Kidney epithelial cell (primary cell): ENCODE measurements at places on chromosomes 12 and 14. TPM values are rescaled to one million over a fixed set of nuclear protein-coding genes. Genes with fewer than 3 reads are reported as not detected.

GRCh38 chr14:54773171-54774006 lies 129.2 kb downstream of the GCH1 start:
- peak; percentile 98 for DNase-seq

GRCh38 chr12:1050059-1050707 lies 59.2 kb downstream of the ERC1 start:
- DNase-seq: no peak

DNA sequence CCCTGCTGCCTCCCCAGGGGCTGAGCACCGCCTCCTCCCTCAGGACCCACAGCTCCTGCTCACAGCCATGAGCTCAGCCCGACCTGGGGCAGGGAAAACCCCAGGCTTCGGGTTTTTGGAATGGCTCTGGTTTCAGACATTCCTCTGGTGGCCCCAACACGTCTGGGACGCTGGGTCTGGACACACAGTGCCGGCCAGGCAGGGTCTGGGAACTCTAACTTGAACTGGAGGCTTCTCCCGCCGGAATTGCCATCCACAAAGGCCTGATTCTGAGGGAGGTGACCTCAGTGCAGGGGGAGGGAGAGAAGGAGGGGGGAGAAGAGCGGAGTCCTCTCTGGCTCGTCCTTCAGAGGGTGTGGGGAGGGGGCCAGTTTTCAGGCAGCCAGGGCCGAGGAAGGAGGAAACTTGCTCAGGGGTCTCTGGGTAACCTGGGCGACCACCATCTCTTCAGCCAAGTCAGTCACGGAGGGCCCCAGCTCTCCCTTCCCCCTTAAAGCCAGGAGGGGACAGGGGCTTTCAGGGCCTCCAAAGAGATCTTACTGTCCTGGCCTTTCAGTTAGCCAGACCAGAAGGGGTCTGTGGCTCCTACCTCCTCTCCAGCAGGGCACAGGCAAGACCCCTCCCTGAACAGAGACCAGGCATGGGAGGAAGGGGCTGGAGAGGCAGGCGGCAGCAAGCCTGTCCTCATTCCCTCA lies 19.4 kb downstream of the NCKAP5L start:
- no peak for DNase-seq

DNA sequence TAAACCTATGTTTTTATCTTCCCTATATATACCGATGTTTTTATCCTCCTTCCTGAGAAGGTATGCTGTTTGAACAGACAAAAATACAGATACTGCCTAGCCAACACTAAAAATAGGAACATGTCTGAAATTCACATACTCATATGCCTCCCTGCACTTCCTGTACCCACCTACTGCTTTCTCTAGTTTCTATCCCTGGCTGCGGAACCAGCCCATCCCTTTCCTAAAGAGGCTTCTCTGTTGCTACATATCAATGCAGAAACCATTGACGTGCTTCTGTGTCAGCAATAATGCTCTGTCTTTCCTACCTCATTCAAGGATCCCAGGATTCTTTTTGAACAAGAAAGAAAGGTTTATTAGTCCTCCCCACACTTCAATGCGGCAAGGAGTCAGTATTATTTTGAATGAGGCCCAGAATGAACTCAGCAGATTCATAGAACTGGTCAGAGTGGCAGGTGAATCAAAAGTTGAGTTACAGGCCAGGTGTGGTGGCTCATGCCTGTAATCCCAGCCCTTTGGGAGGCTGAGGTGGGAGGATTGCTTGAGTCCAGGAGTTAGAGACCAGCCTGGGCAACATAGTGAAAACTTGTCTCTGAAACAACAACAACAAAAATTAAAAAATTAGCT lies 67.8 kb upstream of the NAP1L1 start:
- no peak for DNase-seq

DNA sequence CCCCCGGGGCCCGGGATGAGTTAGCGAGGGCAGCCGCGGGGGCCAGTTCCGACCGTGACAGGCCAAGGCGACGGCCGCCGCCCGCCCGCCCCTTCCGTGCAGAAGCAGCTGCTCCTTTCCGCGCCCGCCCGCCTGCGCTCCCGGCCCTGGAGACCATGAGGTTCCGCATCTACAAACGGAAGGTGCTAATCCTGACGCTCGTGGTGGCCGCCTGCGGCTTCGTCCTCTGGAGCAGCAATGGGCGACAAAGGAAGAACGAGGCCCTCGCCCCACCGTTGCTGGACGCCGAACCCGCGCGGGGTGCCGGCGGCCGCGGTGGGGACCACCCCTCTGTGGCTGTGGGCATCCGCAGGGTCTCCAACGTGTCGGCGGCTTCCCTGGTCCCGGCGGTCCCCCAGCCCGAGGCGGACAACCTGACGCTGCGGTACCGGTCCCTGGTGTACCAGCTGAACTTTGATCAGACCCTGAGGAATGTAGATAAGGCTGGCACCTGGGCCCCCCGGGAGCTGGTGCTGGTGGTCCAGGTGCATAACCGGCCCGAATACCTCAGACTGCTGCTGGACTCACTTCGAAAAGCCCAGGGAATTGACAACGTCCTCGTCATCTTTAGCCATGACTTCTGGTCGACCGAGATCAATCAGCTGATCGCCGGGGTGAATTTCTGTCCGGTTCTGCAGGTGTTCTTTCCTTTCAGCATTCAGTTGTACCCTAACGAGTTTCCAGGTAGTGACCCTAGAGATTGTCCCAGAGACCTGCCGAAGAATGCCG lies 699 bp downstream of the MGAT2 start:
- no peak for DNase-seq

GRCh38 chr14:88164906-88165534 lies 158.0 kb downstream of the KCNK10 start:
- no peak for DNase-seq

- no peak for DNase-seq
Observed at GRCh38 chr12:21502164-21502496, 541 bp downstream of the GOLT1B start.

- DNase-seq: no peak
Observed at GRCh38 chr12:100555722-100556121, 17.8 kb upstream of the GAS2L3 start.

- no peak for DNase-seq
Observed at GRCh38 chr14:72247896-72248465, 315.8 kb downstream of the RGS6 start.

DNA sequence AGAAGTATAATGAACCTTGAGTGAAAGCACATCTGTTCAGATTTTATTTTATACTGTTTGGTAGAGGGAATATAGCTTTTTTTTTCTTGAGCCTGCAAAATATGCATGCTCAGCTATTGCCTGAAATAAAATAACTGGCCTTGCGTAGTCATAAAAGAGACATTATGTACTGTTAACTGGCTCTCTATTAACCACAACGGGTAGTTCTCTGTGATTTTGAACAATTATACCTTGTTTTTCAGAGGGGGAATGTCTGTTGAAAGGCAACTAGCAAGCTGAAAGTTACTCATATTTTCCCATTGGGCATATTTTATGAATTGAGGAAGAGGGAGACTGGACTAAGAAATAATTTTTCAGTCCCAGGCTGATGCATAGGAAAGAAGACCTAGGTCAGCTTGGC lies 62.6 kb downstream of the FIGNL2 start:
- DNase-seq: no peak

GRCh38 chr14:60632777-60633176 lies 16.5 kb downstream of the SIX1 start:
- no peak for DNase-seq

DNA sequence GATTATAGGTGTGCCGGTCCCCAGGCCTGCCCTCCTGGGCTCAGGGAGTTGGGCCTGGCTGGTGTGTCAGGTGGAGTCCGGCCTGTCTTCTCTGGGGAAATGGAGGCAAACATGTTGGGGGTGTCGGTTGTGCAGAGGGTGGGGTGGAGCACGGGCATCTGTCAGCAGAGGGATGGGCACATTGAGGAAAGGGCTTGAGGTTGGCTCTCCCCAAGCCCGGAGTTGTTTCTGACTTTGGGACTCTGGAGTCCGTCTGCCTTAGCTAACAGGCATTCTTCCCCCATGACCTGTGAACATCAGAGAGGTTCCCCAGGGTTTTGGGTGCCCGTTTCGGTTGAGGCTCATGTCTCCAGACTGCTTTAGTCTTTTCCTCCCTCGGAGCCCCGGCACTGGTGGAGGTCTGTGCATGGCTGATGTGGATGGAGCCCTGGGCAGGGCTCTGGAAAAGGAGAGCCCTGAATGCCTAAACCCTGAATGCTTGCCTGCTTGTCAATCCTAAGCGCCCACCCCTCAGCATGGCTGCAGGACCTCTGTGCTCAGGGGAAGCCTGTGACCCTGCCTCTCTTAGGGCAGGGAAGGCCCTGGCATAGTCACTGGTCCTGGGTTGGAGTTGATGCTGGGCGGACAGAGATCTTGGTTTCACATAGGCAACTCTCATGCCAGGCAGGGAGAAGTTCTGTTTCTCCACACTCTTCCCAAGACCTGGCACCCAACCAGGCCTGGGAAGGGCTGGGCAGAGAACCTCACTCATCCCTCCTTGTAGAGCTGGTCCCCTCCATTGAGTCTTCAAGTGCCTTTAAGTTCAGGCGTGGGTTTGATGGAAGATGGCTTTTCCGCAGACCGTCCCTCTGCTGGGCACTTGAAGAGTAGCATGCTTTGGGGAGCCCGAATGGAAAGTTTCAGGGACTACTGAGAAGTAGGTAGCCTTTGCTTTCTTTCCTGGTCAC lies 12.9 kb downstream of the NYNRIN start:
- DNase-seq: no peak

DNA sequence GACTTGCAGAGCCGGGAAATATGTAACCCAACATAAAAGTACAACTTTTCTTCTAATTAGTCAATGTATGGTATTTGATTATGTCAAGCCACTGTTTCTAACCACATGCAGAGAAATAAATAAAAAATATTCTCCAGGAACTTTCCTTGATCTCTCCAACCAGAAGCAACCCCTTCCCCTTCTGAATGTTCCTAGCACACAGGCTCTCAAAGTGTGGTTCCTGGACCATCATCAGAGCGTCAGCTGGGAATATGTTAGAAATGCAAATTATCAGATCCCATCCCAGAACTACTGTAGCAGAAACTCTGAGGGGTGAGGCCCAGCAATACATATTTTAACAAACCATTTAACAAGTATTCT lies 21.0 kb upstream of the ITPR2 start:
- no peak for DNase-seq

GRCh38 chr12:70283232-70283631 lies 40.0 kb downstream of the CNOT2 start:
- no peak for DNase-seq

GRCh38 chr12:95231190-95231589 lies 13.6 kb downstream of the VEZT start:
- no peak for DNase-seq

DNA sequence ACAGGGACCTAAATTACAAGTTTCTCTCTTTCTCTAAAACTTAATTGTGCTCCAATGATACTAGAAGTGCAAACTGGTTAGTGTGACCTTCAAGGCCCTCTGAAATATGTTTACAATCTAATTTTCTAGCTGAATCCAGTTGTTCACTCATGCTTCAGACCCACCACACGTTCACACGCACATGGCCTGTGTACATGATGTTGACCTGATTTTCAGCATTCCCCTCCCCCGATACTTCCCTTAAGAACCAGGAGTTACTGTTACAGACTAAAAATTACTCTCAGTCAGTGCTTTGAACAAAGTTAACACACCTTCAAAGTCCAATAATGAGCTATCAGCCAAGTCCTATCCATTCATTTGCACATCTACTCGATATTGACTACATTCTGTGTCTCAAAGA lies 16.5 kb downstream of the MBIP start:
- DNase-seq: no peak

DNA sequence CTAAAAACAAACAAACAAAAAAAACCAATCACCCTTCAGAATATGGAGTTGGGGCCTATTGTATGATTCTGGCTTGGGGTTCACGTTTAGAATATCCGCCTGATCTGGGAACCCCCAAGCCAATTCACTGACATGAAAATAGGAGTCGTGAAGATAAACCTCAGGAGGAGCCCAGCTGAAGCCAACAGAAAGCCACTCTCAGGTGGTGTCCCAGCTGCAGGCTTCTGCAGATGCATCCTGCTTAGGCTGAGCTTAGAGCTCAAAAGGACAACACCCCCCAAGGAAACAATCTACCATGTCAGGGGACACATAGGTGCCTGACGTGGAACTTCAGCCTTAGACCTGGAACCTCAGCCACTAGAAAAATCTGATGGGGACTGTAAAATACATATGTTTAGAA lies 51.9 kb downstream of the SYNE3 start:
- no peak for DNase-seq

ADAM21 gene
- 0.08 and 0.34 TPM in 2 replicates for total RNA-seq

DACT1 gene
- total RNA-seq: 12.2 and 17.0 TPM in 2 replicates

ARHGEF40 gene
- total RNA-seq: 59.4 and 59.7 TPM in 2 replicates

ESRRB gene
- 0.07 TPM in 1 of 2 replicates, not detected in the other for total RNA-seq
